Stimulated activated CD4-positive, alpha-beta T cell treated with anti-CD3 and anti-CD28 coated beads, Interleukin-12 subunit alpha, Interleukin-12 subunit beta, amount 100 ng/mL, for 4 hours (primary cell): ENCODE measurements at places on chromosomes 4 and X.

DNA sequence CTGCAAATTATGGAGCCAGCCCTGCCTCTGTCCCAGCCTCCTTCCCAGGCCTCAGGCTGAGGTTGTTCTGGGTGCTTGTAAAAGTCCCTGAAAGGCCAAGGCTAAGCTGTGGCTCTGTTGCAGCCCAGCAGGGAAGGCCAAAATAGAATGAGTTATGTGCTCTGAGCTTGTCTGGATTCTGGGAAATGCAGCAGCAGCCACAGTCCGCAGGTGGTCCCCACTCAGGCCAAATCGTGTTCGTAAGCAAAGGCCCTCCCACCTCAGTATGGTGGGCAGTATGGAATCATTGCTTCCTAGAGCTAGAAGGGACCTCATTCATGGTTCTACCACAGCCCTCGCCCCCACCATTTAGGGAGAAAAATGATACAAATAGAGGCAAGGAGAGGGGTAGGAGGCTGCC, 4.7 kb upstream of the TCEAL1 start:
- no peak for DNase-seq

DNA sequence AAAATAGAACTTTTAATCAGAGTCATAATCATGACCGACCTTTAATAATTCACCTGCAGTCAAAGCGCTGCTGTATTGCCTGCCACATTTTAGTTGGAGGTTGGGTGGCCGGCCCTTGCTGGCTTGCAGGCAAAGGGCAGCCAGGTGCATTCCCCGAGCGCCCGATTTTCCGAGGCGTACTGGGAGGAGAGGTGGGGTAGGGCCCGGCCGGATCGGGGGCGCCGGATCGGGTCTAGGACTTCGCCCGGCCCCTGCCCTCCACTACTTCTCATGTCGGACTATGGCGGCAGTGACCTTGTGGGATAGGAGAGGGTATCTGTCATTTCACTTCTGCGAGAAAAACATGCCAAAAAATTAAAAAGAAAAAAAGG, 2.5 kb upstream of the RS1 start:
- DNase-seq = peak; percentile 5

DNA sequence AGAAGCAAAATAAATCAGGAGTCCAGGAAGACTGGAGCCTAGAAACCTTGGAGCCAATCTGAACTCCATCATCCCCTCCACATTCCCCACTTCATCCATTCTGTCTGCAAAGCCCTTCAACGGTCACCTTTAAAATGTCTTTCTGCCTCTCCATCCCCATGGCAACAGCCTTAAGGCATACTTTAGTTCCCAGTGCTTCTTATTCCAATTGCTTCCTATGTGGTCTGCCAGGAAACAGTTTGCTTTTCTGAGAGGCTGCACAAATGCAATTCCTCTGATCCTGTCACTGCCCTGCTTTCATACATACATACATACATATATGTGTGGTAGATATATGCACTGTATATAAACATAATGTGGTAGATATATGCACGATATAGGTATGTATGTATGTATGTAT, 786 bp upstream of the MAGEH1 start:
- no peak for DNase-seq

DNA sequence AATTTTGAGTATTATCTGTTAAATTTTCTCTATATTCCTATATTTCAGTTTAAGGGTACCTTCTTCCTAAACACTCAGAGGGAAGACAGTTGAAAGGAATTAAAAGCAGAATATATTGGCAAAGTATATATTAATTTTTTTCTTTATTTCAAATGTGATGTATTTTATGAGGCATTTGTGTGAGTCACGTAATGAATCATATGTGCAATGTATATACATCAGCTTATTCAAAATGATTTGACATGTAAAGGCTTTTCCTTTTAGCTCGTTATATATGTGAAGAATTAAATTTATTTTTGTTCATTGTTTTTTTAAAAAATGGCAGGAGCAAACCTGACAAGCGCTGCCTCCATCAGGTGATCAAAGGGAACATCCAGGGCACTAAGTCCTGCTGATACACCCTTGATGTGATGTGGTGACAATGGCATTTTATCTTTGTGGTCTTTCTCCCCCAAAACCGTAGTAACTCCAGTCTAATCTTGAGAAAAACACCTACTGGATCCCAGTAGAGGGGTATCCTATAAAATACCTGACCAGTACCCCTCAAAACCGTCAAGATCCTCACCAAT, 8.9 kb downstream of the WWC2 start:
- DNase-seq = no peak

GRCh38 chr4:40991908-40992307, 222.4 kb downstream of the APBB2 start:
- no peak for DNase-seq

- DNase-seq = no peak
Measured at GRCh38 chrX:38006291-38006690, at the start of gene SYTL5. TSS of gene SYTL5 (plus strand) at chrX:38006553. CDS start at chrX:38033890, 27,337 bp downstream.

DNA sequence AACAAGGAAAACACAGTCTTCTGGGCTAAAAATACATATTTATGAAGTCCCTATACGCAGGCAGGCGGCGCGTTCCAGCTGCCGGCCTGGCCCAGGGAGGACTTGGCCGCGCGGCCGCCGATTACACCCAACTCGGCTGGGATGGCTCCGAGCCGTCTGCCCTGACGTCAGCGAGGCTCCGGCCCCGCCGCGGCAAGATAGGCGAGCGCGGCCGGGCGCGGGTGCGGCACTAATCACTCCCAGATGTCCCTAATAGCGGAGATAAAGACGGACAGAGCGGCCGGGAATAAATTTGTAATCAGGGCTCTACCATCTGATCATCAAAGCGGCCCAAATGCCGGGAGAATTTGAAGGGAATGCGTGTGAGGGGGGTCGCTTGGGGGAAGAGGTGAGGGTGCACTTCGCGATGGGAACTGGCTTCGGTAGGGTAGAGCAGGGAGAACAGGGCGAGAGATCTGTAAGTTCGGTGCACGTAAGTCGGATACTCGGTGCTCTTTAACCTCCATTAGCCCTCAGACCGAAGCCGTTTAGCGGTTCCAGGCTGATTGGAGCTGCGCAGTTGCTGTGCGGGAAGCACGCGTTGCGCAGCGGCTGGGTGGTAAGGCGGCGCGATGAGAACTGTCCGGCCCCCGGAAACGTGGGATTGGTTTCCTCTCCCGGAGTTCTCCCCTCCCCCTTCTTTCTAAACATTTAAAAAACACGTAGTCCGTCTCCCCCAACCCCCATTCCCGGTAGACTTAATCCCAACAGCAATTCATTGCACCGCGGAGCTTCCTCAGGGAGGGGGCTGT, 7.7 kb downstream of the HAND2 start:
- no peak for DNase-seq

DNA sequence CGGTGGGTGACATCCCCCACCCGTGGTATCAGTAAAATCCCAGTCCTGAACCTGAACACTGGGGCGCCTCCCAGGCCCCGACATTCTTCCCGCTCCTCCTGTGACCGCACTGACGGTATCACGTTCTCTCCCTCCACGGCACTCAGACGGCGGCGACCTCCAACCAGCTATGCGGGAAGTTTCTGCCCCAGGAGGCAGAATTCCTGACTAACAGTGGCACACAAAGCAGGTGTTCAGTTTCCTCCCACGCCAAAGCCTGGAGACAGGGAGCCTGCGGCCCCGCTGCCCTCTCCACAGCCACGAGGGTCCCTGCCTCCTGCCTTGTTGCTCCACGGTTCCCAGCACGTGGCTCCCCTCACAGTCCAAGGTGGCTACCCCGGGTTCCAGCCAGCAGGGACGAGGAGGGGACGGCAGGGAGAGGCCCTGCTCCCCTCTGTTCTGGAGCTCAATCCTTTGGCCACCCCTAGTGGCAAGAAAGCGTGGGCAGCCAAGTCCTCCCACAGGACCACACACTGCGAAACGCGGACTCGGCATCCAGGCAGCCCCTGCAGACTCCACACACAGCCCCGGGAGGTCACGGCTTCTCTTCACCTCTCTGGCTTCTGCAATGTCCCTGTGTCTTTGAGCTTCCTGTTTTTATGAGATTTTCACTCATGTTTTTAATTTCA, 15.2 kb downstream of the CTBP1 start:
- DNase-seq = no peak

DNA sequence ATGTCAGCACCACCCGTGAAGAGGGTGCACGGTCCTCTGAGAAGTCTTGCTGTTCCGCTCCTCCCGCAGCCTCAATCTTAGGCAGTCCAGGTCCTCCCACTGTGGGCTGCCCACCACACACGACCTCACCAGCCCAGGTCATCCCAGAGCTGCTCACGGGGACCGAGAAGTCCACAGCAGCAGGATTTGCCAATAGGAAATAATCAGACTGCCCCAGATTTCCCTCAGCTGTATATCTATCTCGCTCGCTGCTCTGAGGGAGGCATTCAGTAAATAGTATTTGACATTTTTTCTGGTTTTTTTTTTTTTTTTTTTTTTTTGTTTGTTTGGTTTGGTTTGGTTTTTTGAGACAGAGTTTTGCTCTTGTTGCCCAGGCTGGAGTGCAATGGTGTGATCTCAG, 83.8 kb downstream of the STOX2 start:
- DNase-seq = no peak

DNA sequence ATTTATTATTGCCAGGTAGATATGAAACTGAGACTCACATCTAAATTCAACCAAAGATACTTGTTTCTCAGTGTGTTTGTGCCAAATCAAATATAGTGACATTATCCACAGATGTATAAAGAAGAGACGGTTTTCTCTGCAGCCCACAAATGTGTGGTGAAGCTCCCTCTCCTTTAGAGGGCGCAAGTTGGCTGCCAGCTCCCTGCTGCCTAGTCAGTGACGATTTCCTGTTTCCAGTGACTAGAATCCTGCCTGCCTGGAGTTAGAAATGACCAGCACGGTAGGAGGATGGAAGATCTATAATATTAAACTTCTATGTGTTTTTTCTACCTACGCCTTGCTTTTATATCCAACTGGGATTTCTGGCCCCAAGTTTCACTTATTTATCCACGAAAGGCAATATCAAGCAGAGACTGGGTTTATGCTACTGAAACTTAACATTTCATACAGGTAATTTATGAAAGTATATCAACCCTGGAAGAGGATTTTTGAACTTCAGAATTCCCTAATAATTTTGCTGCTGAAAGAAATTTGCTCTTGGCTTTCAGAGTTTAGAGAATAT, 1793.7 kb upstream of the TENM3 start:
- DNase-seq = no peak

DNA sequence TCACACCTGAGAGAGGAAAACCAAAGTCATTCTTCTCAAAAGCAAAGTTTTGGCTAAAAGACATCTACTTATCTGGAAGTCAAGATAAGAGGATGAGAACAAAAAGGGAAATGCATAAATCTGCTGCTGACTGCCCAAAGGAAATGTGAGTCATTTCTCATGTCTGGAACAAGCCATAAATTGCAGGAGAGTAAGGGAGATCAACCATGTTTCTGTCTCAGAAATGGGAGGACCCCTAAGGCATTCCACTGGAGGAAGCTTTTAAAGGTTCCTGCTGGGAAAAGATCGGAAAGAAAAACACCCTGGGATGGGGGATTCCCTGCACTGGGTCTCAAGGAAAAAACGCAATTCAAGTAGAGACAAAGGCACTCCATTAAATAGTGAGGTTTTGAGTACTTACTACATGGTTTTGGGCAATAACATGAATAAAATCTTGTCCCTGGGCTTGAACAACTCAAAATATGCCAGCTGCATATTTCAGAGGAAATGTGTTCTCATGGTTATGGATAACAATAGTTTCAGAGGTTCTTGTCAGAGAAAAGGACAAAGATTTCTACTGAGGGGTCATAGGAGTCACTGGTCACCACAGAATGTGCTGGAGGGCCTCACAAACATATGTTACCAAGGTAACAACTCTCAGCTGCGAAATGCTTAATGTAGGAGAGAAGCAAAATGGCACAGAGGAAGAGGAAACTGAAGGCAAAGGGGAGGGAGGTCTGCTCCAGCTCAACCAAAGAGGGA, 19.3 kb downstream of the GPR143 start:
- DNase-seq = no peak

- no peak for DNase-seq
Measured at GRCh38 chr4:98967786-98968329, 27.7 kb upstream of the METAP1 start.

DNA sequence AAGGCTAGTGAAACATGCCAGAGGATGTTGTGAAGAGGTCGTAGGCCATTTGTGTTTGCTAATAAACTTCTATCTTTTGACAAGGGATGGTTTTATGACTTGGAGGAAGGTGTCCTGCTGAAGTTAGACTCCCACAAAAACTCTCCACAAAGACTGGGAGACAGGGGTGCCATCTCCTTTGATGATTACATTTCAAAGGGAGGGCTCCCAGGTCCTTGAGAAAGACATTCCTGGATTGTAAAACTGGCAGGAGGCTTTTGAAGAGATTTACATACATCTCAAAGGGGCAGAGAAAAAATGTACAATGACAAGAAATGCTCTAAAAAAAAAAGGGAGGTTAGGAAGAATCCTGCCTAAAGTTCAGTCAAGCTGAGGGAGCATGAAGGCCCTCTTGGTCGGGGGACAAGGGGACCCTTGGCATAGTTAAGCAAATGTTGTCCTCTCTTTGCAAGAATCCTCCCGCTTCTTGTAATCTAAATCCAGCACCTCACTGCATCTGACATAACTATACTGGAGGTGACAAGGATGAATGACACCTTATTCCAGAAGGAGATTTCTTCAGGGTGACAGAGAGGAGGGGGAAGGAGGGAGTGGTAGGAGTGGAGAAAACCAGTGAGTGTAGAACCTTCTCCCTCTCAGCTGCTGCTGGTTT, 41.1 kb upstream of the MGST2 start:
- DNase-seq = no peak

- no peak for DNase-seq
Measured at GRCh38 chr4:3765271-3766035, 732 bp upstream of the ADRA2C start.

GRCh38 chr4:169811476-169811875, 53.7 kb upstream of the HPF1 start:
- no peak for DNase-seq

- no peak for DNase-seq
Measured at GRCh38 chr4:37475087-37475486, 211.1 kb downstream of the RELL1 start.

GRCh38 chrX:3699821-3700381, 13.5 kb downstream of the PRKX start:
- no peak for DNase-seq

DNA sequence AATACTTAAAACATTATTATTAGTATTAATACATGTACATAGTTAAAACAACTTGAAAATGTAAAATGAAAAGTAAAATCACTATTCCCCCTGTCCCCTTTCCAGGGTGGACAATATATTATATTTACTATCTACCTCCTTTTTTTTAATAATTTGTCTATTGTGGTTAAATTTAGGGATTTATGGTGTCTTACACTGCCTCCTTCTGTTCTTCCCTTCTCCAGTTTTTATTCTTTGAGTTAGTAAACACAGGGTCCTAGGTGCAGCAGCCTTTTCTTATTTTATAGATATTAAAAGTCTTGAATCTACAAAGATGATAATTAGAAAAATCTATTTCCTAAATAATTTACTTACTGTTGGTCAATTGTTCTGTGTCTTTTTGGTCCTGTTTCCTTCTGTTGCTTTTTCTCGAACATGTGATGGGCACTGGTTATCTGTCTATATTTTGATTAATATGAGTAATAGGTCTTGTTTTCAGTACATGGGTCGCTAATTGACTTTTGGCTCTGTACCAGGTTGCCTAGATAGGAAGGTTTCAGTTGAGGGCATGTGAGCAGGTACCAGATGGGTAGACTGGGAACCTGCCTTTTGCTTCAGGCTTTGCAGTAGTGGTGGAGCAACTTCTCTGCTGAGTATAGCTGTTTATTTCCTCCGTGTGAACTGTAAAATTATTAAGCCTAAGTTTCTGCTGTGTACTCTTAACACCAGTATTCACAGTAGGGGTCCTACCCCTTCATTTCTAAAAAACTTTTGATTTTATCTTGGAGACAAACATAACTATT, 1.1 kb downstream of the NUDT9 start:
- no peak for DNase-seq
